Right ventricle myocardium inferior (tissue), 1 donor: ENCODE measurements at places on chromosomes 11 and 22. TPM values are rescaled to one million over a fixed set of nuclear protein-coding genes. Genes with fewer than 3 reads are reported as not detected.

The MUC6 gene
- total RNA-seq = not detected

The ALDH3B2 gene
- not detected for total RNA-seq

The PHLDB1 gene
- total RNA-seq = 115 TPM

The APOBEC3C gene
- total RNA-seq = 27.9 TPM

The PIK3C2A gene
- total RNA-seq = 29.9 TPM
